Activated CD4-positive, CD25-positive, alpha-beta regulatory T cell treated with anti-CD3 and anti-CD28 coated beads, Interleukin-2, amount 50 U/mL, for 24 hours (primary cell): ENCODE measurements at places on chromosomes 1 and 21.

GRCh38 chr21:42533306-42533962 lies 19.8 kb downstream of the SLC37A1 start:
- ATAC-seq = no peak

- ATAC-seq = no peak
Observed at GRCh38 chr1:36208978-36209703, 15.1 kb upstream of the THRAP3 start.

DNA sequence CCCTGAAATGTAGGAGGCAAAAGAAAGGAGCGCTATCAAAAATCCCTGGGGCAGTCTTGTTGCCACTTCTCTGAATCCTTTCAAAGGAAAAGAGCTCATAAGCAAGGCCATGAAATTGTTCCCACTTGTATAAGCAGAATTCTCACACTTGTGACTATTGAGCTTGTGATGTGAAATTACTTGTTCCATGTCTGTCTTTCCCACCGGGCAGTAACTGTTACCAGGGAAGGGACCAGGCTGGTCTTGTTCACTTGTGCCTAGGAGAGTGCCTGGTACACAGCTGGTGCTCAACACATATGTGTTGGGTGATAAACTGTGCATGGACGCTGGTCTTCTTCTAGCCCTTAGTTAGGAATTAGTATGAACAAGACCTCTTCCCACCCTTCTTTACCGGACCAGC lies 150.6 kb downstream of the CDC7 start:
- no peak for ATAC-seq

DNA sequence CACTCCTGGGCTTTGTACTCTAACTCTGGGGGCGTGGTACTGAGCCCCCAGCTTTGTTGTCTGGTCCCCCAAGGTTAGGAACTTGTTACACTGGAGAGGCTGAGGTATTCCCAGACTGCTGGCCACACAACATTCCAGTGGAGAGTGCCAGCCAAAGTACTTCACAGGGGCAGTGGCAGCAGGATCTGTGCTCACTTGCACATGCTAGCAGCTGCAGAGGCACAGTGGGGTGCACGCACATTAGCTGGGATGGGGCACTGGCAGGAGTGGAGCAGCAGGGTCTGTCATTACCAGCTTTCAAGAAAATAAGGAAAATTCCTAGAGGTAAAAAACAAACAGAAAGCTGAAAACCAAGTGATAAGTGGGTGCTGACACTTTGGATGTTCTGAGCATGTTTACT lies 31.0 kb downstream of the ZNF691 start:
- ATAC-seq = no peak

- ATAC-seq = peak; percentile 59
Observed at GRCh38 chr1:40153073-40153770, 8.0 kb upstream of the RLF start.
